ENCODE measurements at places on chromosomes 5 and 9.
A peak's percentile ranks its signal among the peaks of the same experiment; 100 is the strongest.

DNA sequence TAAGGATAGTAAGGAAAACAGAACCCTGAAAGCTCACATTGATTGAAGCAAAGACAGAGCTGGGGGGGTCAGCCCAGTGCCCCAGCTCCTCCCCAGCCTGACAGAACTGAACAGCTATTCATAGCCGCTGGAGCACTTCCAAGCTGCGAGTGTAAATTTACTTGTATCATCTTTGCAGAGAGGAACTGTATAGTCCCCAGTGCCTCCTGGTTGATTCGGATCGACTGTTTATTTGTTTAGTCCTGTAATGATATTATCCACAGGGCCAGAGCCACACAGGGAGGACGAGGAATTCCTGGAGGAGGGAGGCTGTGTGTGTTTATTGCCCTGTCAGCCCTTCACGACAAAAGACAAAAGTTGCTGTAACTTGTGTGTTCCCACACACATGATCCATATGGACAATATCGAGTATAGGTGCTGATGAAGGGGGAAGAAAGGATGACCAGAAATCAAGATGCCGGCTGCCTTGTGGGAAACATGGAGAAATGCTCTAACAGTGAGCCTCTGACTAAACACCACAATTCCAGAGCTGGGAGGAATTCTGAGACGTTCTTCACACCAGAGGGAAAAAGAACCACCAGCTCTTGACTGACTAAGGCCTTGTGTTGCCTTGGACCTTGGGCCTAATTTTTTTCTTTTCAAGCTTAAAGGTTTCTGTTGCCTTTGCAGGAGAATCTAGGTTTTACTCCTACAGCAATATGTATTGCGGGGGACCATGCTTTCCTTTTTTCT, 31.1 kb downstream of the FOXD1 start:
- DNase-seq = no peak

- DNase-seq = no peak
Observed at GRCh38 chr9:111348821-111349271, 18.8 kb upstream of the OR2K2 start.

DNA sequence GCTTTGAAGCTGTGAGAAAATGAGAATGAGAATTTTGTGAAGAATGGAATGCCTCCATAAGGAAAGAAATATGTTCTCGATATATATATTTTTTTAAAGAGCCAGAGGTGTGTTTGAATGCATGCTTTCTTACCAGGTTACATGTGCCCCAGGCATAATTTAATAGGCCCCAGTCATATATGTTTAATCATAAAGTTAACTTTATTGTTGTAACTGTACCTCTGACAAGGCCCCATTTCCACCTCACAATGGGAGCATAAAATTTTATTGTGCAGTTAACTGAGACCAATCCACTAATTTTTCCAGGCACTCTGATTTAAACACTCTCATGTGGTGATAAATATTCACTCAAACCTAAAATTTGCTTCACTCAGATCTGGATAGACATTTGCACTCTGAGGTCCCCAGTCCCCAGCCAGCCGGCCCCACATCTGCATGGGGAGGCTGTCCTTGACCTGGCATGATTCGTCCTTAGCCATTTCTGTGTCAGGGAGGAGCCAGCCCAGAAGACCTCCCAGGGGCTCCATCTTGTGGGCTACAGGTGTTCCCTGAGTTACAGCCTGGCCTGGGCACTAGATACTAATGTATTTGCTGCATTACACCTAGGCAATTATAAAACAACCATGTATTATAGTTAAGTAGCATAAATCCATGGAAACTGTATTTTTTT, 245.8 kb downstream of the MTRR start:
- DNase-seq = no peak

- DNase-seq = no peak
Observed at GRCh38 chr9:117705386-117705785, 1.2 kb downstream of the TLR4 start.

DNA sequence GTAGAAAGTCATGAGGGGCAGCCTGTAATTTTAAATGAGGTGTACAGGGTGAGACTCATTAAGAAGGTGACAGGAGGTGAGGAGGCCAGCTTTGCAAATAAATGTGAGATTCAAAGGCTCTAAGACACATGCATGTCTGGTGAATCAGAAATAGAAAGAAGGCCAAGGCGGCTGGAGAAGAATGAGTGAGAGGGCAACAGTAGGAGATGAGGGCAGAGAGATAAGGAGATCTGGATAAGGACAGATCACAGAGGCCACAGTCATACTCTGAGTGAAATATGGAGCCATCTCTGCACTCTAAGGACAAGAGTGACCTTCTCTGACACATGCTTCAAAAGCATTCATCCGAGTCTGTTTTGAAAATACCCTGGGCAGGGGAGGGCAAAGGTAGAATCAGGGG, 90.7 kb downstream of the RAD23B start:
- no peak for DNase-seq

DNA sequence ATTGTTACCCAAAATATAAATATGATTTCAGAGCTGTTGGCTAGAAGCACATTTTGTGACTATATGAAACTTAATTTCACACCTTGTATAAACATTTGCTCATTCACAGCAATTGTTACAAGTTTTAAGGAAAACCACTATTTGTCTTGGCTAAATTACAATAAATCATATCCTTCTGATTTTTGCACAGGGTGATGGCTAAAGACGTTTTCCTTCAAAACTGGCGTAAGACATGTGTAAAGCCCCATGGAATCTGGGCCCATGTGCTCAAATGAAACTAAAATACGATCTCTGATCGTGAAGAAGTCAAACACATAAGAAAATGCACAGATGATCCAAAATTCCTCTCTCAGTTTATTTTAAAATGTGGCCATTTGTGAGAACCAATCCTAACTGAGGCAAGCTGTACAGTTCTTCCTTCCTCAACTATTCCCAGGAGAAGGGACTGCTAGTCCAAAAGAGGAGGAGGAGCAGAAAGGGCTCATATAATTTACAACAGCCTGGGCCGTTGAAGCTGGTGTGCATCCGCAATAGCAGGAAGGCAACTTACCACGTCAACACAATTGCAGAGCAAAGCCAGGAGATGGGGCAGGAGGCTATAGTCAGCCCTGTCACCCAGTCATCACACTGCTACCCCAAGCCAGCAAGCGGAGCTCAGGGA, 98.4 kb downstream of the MED27 start:
- no peak for DNase-seq

- DNase-seq = no peak
Observed at GRCh38 chr9:117671468-117671867, 32.7 kb upstream of the TLR4 start.

DNA sequence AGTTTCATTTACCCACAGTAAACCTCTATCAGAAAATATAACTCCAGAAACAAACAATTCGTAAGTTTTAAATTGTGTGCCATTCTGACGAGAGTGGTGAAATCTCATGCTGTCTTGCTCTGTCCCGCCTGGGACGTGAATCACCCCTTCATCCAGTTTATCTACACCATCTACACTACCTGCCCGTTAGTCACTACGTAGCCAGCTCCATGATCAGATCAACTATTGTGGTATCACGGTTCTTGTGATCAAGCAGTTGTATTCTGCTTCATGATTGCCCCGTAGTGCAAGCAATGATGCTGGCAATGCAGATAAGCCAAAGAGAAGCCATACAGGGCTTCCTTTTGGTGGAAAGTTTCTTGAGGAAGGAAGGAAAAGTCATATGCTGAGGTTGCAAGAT, 150.3 kb downstream of the GOLPH3 start:
- no peak for DNase-seq

DNA sequence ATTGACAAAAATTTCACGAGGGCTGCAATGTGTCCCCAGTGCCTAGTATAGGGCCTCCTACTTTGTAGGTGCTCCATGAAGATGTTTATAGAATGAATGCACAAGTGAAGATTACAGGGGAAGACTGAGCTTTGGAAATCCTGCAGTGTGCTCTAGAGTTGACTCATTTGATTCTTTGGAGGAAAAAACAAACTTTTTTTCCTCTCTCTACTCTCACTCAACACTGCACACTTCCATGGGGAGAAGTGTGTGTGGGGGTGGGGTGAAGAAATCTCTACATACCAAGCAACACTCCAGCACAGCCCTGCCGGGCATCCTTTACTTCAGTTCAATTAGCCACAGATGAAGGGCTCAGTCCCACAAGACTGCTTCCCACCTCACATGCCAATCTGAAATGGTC, 49.4 kb upstream of the KLF9 start:
- no peak for DNase-seq

DNA sequence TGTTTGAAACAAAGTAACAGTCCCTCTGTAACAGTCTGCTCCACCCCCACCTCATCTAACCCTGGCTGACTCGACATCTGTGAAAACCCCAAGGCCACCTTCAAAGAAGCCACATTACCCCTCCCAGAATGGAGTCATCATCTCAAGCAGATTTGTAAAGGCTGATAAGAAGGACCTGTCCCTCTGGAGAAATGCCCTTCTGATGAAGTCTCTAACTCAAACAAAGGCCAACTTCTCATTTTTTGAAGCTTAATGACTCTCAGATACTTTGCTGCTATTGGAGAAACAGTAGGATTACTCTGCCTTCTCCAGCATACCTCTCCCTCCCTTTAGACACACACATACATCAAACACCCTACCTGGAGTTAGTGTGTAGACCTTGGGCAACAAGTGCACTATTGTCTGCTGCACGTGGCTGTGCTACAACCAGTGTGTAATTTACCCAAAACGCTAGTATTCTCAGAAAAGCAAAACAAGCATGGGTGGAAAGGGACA, 5.3 kb upstream of the SUSD1 start:
- DNase-seq = peak; percentile 45

- DNase-seq = no peak
Observed at GRCh38 chr5:883475-884181, 9.0 kb downstream of the BRD9 start.

GRCh38 chr9:89372230-89372816, 54.0 kb downstream of the SECISBP2 start:
- peak; percentile 44 for DNase-seq
